ENCODE measurements at places on chromosomes 4 and X.

GRCh38 chr4:116880625-116881024 lies 204.8 kb downstream of the TRAM1L1 start:
- DNase-seq: no peak

GRCh38 chrX:31506928-31507327 lies 435.1 kb upstream of the FTHL17 start:
- no peak for DNase-seq

- no peak for DNase-seq
These were observed 477.7 kb downstream of the PDGFC start for GRCh38 chr4:156493858-156494257.

GRCh38 chrX:72621625-72622485 lies 49.2 kb upstream of the HDAC8 start:
- no peak for DNase-seq

DNA sequence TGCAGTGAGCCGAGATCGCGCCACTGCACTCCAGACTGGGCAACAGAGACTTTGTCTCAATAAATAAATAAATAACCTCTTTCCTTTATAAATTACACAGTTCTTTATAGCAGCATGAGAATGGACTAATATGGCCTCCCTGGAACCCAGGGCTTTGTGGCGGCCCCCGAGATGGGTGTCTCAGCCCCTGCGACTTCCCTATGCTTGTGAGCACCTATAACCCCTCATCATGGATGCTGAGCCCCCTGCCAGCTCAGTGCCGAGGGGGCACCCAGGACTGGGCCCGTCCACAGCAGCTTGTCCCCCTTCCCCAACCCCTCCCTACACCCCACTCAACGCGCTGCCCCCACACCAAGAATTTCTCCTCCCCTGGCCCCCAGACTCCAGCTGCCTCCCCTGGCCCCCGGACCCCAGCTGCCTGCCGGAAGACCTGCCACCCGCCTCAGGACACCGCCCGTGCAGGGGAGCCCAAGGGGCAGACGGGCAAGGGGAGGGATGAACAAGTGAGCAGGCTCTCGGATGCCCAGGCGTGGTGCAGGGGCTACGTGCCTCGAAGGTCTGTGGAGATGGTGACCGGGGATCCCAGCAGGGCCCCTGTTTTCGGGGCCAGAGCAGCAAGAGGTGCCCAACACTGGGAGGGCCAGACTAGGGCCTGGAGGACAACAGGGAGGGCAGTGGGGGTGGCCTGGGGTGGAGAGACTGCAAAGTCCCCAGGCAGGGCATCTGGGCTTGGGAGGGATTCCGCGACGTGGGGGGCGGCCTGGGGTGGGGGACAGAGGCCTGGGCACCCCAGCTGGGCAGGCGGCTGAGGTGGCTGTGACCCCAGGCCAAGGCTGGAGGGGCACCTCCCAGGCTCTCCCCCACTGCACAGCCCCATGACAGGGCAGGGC lies 74.0 kb downstream of the FAM53A start:
- no peak for DNase-seq

DNA sequence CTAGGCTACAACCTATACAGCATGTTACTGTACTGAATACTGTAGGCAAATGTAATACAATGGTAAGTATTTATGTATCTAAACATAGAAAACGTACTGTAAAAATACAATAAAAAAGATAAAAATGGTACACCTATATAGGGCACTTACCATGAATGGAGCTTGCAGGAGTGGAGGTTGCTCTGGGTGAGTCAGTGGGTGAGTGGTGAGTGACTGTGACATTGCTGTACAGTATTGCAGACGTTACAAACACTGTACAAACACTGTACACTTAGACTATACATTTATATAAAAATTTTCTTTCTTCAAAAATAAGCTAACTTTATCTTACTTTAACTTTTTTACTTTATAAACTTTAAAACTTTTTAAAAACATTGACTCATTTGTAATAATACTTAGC lies 190.3 kb upstream of the NR3C2 start:
- no peak for DNase-seq

- DNase-seq: no peak
These were observed 85.8 kb downstream of the DCLK2 start for GRCh38 chr4:150164055-150164454.

DNA sequence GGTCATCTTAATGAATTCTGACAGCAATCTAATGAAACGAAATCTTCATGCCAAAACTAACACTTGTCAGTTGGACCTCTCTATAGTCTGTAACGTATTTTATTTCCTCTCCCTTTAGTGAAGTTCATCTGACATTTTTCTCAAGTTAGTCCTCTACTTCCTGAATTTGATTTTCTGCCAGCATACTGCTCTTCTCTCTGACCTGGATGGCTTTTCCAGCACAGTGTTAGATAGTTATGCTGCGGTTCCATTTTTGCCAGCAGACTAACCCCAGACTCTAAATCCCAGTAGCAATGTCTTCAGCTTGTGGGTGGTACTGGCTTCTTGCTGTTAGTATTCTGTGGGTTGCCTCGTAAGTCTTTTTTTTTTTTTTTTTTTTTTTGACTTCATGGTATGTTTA lies 146.7 kb upstream of the VEGFC start:
- DNase-seq: no peak

GRCh38 chrX:38652934-38653442 lies 91.6 kb downstream of the TSPAN7 start:
- no peak for DNase-seq

DNA sequence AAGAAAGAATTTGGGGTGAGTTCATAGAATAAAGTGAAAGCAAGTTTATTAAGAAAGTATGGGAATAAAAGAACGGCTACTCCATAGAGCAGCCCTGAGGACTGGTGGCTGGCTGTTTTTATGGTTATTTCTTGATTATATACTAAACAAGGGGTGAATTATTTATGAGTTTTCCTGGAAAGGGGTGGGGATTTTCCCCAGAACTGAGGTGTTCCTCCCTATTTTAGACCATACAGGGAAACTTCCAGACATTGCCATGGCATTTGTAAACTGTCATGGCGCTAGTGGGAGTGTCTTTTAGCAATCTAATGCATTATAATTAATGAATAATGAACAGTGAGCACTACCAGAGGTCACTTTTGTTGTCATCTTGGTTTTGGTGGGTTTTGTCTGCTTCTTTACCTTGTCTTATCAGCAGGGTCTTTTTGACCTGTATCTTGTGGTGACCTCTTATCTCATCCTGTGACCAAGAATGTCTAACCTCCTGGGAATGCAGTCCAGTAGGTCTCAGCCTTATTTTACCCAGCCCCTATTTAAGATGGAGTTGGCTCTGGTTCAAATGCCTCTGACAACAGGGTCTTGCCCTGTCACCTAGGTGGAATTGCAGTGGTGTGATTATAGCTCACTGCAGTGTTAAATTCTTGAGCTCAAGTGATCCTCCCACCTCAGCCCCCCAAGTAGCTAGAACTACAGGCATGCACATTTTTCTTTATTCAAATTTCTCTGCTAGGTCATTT lies 27.1 kb downstream of the RAPGEF2 start:
- no peak for DNase-seq

- no peak for DNase-seq
These were observed 1849.2 kb downstream of the STIM2 start for GRCh38 chr4:28709891-28710290.

GRCh38 chr4:185134307-185134869 lies 8.7 kb upstream of the SLC25A4 start:
- DNase-seq: no peak

- no peak for DNase-seq
These were observed 28.1 kb downstream of the CASP6 start for GRCh38 chr4:109675181-109675580.

- DNase-seq: no peak
These were observed 51.1 kb upstream of the SYTL5 start for GRCh38 chrX:37955273-37955672.

- DNase-seq: no peak
These were observed 45.7 kb upstream of the DCLK2 start for GRCh38 chr4:150032541-150032940.

DNA sequence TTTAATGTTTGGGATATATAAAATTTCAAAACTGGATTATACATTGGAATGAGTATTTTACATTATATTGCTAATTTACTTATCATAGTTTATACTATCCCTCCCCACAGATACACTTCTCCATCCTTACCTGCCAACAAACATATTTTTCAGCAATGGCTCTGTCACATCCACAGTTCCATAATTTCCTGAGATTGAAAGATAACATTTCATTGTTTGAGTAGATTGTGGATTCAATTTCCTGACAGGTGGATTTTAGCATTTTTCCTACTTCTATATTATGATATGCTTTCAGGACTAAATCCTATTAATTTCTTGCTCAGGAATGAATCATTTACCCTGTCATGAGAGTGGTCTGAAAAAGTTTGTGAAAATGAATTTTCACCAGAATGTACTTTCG lies 115.3 kb upstream of the KLHL4 start:
- DNase-seq: no peak

GRCh38 chrX:129678614-129679195 lies 23.9 kb upstream of the APLN start:
- DNase-seq: peak; percentile 30

DNA sequence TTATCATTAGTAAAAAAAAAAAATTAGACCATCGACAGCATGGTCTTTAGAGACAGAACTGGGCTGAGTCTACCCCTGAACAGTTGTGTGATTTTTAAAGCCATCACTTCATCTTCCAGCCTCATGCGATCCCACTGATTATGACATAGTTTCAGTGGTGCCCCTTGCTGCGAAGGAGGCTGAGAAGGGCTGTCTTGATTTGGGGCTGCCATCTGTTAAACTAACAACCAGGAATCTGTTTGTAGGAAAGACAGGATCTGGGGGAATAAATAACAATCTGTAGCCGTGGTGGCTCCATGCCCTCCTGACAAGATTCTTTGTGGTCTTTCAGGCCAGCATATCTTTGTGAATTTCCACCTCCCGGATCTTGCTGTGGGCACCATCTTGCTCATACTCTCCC lies 17.1 kb downstream of the SLC34A2 start:
- no peak for DNase-seq

GRCh38 chr4:70559211-70559830 lies 32.7 kb upstream of the AMBN start:
- DNase-seq: no peak

DNA sequence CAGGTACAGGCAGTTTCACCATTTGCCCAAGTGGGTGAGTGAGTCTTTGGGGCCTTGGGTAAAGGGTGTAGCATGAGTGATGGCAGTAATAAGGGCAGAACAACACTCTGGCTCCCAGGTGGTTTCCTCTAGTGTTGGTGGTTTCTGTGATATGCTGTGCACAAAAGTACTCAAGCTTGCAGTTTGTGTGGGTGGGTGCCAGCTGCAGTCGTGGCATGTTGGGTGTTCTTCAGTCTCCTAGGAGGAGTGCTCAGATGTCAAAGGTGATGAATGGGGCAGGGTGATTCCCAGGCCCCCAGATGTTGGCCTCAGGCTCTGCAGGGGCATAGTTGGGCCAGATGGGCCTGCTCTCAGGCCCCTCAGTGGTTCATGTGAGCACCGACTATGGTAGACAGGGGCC lies 166.1 kb upstream of the KLF8 start:
- no peak for DNase-seq

DNA sequence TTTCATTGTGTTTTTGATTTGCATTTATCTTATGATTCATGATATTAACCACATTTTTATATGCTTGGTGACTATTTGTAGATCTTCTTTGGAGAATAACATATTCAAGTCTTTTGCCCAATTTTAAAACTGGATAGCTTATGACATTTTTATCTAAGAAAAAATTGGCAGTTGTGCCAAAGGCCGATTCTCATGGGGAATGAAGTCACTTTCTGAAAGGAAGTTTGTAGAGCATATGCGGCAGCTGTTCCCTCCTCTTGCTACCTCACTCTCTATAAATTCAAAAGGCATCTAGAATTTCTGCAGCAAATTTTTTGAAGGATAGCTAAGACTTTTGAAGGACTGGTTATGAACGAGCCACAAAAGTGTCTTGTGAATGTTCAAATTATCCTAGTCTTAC lies 2353.5 kb downstream of the ARAP2 start:
- DNase-seq: no peak

GRCh38 chr4:38076153-38076669 lies 116.0 kb downstream of the PTTG2 start:
- DNase-seq: no peak

GRCh38 chr4:14827111-14827510 lies 175.2 kb upstream of the CPEB2 start:
- DNase-seq: no peak

DNA sequence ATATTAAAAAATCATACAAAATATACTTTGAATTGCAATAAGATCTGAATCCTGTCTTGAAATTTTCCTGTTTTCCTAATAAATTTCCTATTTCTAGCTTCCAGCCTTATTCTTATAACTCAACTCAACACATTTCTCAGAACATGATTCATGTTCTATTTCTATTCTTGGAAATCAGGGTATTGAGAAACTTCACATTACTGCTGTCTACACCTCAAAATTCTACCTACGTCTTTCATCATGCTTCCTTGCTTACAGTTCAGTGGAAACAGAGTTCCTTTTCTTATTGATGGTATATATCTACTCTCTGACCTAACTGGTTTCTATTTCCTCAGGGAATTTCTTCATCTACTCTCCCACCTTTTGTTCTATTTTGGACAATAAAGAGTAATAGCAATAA lies 2139.0 kb downstream of the ARAP2 start:
- DNase-seq: no peak

- no peak for DNase-seq
These were observed 177.6 kb downstream of the RNF150 start for GRCh38 chr4:140955641-140956040.

- peak; percentile 26 for DNase-seq
These were observed 1.0 kb downstream of the CNOT6L start for GRCh38 chr4:77818073-77818601.

GRCh38 chrX:41921492-41922430 lies 1.6 kb downstream of the CASK start:
- DNase-seq: peak; percentile 6

DNA sequence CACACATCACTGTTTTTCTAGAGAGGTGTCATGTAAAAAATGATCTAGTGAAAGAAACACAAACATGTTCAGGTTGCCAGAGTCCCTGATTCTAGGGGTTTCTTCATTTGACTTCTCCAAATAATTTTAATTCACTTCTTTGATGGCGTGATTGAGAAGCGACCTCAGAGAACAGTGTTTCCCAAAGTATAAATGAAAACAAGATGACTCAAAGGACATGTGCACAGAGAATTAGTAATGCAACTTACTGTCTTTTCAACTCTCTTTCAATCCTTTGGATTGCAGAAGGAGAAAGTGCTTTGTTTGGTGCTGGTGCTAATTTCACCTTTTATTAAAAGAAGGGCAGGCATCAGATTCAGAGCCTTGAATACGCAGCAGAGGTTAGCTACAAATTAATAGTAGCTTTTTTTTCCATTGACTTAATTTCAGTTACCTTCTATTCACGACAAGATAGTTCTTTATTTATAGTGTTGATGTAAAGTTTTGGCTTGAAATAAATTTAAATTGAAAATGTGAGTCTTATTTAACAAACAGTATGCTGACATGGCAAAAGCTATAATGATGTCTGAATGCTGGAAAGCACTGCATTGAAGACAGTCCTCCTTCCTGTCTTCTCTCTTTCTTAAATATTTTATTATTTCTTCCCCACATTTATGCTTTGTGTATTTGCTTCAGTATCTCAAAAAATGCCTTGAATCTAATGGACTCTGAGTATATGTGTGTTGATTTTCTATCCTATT lies 85.1 kb downstream of the SLC10A7 start:
- no peak for DNase-seq

- DNase-seq: no peak
These were observed 3.2 kb upstream of the CPZ start for GRCh38 chr4:8589336-8589735.

- DNase-seq: no peak
These were observed 23.1 kb upstream of the BLTP1 start for GRCh38 chr4:122129061-122129460.

GRCh38 chrX:12949205-12949926 lies 25.5 kb upstream of the TMSB4X start:
- no peak for DNase-seq
